ENCODE measurements at places on chromosomes 3 and 15.

GRCh38 chr15:77021803-77022381, 27.0 kb downstream of the PSTPIP1 start:
- no peaks in the 10 kb centered on the region for H3K27me3 ChIP-seq
- no peak overlapping the region for H3K4me3 ChIP-seq
- H3K27ac ChIP-seq, result no peak overlapping the region
- H3K4me1 ChIP-seq, result peaks cover 2% of the 10 kb centered on the region

DNA sequence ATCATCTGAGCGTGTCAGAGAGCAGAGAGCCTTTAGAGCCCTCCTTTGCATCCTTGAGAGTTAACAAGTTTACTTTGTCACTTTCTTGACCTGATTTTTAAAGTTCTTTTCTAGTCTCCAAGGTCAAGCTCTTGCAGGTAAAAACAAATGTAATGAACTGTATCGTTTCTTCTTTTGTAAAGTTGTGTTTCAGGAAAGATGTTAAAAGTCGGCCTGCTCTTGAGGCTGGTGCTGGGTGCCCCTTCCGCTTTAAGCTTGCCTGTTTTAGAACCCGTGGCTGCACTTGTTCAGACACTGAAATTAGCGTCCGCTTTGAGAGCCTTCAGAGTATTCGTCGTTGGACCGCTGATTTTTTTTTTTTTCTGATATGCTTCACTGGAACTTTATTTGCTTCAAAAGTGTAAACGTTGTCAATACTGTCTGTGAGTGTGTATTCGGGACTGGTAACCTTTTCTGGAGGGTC, 52.6 kb upstream of the ULK4 start:
- no peaks in the 10 kb centered on the region for H3K27me3 ChIP-seq
- H3K4me1 ChIP-seq, result peaks cover 12% of the 10 kb centered on the region
- peak overlapping the region; percentile 85 for H3K4me3 ChIP-seq
- no peak for DNase-seq
- no peaks in the 10 kb centered on the region for H3K36me3 ChIP-seq

DNA sequence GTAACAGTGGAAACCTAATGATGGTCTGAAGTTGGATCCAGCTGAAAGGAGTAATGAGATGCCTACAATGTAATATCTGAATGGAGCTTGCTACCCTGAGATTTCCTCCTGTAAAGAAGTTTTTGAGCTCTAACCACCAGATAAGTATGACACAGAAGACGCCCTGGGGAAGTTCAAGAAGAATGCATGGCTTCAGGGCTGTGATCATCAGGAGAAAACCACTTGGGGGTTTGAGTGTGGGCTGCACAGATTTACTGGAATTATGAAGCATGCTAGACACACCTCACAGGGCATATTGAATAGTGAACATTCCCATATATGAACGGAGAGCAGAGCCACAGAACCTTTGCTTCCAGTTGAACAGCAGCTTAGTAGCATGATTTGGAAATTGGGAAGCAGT, 10.6 kb upstream of the CCDC80 start:
- no peak overlapping the region for H3K27ac ChIP-seq
- peaks cover 2% of the 10 kb centered on the region for H3K4me1 ChIP-seq
- no peaks in the 10 kb centered on the region for H3K36me3 ChIP-seq
- no peaks in the 10 kb centered on the region for H3K27me3 ChIP-seq
- no peak overlapping the region for H3K4me3 ChIP-seq
- no peak for DNase-seq

GRCh38 chr15:65026756-65027155, 2.7 kb downstream of the MTFMT start:
- H3K4me1 ChIP-seq, result peaks cover 5% of the 10 kb centered on the region
- no peak overlapping the region for H3K4me3 ChIP-seq
- DNase-seq, result no peak

GRCh38 chr3:103785017-103785416, 1350.2 kb downstream of the ZPLD1 start:
- no peaks in the 10 kb centered on the region for H3K36me3 ChIP-seq
- H3K4me1 ChIP-seq, result no peaks in the 10 kb centered on the region
- DNase-seq, result no peak
- no peaks in the 10 kb centered on the region for H3K27me3 ChIP-seq

DNA sequence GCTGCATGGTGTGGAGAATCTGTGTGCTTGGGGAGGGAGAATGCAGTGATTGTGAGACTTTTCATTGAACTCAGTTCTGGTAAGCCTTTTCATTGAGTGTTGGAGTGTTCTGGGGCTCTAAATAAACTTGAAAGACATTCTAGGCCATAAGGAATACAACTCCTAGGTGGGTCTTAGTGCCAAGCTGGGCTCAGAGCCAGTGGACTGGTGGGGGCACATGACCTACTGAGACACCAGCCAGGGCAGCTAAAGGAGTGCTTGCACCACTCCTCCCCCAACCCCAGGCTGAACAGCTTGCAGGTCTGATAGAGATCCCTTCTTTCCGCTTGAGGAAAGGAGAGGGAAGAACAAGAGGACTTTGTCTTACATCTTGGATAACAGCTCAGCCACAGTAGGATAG, 21.7 kb upstream of the KPNA4 start:
- no peaks in the 10 kb centered on the region for H3K36me3 ChIP-seq
- H3K4me3 ChIP-seq, result no peak overlapping the region
- no peaks in the 10 kb centered on the region for H3K27me3 ChIP-seq
- H3K27ac ChIP-seq, result no peak overlapping the region

DNA sequence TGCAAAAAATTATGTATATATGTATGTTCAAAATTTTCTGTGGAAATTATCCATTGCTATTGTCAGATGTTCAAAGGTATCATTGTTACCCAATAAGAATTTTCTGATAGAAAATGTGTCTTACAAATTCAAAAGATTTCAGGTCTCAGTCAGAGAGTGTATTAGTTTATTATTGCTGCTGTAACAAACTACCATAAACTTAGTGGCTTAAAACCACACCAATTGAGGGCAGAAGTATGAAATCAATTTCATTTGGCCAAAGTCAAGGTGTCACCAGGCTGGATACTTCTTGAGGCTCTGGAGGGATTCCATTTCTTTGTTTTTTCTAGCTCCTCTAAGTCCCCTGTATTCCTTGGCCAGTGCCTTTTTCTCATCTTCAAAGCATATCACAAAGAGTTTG, 914.4 kb upstream of the ROBO1 start:
- no peaks in the 10 kb centered on the region for H3K36me3 ChIP-seq
- H3K4me3 ChIP-seq, result no peak overlapping the region

GRCh38 chr3:184776916-184777315, 35.0 kb upstream of the VPS8 start:
- peaks cover 1% of the 10 kb centered on the region for H3K4me1 ChIP-seq
- no peaks in the 10 kb centered on the region for H3K36me3 ChIP-seq
- H3K4me3 ChIP-seq, result no peak overlapping the region
- peak; percentile 9 for DNase-seq
- no peaks in the 10 kb centered on the region for H3K27me3 ChIP-seq

DNA sequence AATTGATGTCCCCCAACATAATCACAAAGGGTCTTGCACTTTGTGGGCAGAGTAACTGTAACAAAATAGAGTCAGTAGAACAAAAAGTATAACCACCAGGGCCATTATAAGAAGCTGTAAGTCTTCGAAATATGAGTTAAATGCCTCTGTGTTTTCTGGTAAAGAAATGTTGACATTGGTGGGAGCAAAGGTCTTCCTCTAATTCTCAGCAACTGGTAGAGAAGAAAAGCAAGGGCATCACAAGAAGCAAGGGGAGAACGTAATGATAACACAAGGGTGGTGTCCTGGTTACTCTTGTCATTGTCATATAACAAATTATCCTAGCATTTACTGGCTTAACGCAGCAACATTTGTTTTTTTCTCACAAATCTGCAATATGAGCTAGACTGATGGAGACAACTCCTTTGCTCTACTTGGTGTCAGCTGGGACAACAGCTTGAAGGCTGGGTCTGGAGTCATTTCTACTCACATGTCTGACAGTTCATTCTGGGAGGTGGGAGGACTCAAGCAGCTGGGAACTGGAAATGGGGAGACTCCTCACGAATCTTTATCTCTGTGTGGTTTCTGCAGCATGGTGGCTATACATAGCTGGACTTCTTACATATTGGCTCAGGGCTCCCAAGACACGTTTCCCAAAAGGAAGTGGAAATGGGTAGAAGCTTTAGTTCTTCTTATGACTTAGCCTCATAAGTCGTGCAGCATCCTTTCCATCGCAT, 20.2 kb downstream of the DNAJB11 start:
- H3K36me3 ChIP-seq, result no peaks in the 10 kb centered on the region
- H3K4me3 ChIP-seq, result no peak overlapping the region
- no peaks in the 10 kb centered on the region for H3K27me3 ChIP-seq

DNA sequence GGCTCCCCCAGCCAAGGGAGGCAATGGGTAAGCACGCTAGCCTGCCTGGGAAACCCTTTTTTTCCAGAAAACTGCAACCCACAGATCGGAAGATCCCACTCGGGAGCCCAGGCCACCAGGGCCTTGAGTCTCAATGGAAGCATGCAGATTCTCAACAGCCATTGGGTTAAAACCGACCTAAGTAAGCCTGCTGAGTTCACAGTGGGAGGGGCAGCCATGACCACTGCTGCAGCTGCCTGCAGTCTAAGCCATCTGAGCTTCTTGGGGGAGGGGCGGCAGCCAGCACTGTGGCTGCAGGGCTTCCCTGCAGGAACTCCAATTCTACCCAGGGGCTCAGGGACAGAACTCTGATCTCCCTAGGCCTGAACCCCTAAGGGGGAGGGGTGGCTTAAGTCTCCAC, 82.0 kb downstream of the DPPA2 start:
- H3K27ac ChIP-seq, result no peak overlapping the region
- no peak overlapping the region for H3K4me3 ChIP-seq
- H3K4me1 ChIP-seq, result no peaks in the 10 kb centered on the region
- no peaks in the 10 kb centered on the region for H3K27me3 ChIP-seq

Data from ovary (tissue), 10 donors.